Occipital lobe (tissue), 3 donors: ENCODE measurements at places on chromosomes 6 and 20. TPM values are rescaled to one million over a fixed set of nuclear protein-coding genes. Genes with fewer than 3 reads are reported as not detected.

GRCh38 chr6:32415521-32416019 is 8.6 kb upstream of the BTNL2 start:
- DNase-seq = peak; percentile 30

DNA sequence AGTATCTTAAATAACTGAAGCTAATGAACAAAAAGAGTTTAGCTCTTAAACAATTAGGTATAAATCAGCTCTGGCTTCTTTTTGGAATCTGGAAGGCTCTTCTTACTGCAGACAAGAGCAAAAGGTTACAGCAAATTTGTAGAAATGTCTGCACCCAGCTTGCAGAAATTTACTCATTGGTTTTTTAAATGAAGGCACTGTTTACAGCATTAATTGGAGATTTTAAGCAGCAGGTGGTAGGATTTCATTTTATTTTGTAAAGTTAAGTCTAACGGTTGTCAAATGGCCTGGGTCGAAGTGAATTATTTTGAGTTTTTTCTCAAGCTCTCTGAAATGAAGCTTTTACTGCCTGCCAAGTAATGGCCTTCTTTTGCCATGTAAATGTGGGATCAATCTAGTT is 102.1 kb downstream of the NRSN1 start:
- DNase-seq = no peak

BRD2 gene
- 66.6 TPM for total RNA-seq

WFDC12 gene
- total RNA-seq = not detected

PNLDC1 gene
- total RNA-seq = not detected
